NCI-H1694 (cell line): ENCODE measurements at places on chromosomes 1 and 21.

- no peak for DNase-seq
Measured at GRCh38 chr1:17139637-17140036, 20.4 kb upstream of the PADI2 start.

DNA sequence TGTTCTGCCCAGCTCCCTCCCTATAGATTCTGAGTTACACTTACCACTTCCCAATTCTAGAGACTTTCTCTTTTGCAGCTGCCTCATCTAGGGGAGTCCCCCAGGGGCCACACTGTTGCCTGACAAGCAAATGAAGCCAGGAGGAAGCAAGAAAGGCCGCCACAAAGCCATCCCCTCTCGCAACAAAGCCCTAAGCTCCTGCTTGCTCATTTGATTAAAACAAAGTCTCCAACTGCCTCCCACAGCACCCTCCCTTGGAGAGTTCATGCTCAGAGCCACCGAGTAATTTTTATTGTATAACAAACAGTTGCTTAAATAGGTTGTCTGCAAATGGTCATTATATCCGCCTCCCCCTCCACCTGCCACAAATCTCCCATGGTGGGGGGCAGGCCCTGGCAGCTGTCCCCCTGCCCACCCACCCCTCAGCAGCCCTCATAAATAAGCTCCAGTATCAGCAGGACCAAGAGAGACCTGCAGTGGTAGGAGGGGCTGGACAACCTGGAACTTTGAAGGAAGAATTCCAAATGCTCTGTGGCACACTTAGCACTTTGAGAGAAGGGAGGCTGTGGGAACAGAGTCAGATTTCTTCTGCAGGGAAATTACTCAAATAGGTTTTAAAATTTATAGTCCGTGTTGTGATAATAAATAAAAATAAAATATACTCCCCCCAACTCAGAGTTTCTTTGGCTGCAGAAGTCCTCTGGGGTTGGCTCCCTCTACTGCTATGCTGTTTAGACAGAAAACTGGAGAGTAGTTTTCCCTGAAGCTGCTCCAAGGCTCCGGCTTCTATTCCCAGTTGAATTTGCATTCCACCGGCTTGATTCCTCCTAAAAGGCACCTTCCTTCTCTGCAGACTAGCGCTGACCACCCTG is 237.5 kb downstream of the TTLL7 start:
- no peak for DNase-seq

DNA sequence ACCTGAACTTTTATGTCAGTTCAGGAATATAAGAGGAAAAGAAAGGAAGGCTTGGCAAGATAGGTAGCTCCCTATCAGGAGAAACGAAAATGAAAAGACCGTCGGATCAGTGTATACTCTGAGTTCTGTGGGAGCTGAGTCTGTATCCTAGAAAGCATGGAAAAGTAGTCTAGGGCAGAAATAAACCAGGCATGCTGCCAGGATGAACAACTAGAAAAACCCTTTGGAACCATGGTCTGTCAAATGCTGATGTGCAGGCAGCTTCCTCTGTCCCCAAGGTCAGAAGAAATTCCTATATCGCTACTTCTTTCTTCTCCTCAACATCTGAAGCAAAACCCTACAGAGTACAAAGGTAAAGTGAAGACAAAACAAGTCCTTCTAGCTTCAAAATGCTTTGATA is 268.8 kb downstream of the ST6GALNAC3 start:
- DNase-seq, result no peak

GRCh38 chr1:205792961-205793673 is 17.8 kb upstream of the RAB29 start:
- DNase-seq, result no peak

DNA sequence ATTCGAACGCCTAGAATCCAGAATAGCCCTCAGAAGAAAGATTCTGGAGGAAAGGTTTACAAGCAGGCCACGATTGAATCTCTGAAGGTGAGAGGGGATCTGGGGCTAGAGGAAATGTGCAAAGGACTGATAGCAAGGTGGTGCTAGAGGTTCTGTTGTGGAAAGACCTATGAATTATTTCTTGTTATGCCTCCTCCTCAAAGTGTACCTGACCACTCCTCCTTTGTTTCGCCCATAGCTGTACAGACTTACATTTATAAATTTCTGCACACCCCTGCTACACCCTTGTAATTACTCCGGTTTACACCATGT is 986 bp downstream of the TCEANC2 start:
- no peak for DNase-seq

- DNase-seq, result peak; percentile 93
Measured at GRCh38 chr1:116824631-116825206, 70.5 kb downstream of the CD2 start.

DNA sequence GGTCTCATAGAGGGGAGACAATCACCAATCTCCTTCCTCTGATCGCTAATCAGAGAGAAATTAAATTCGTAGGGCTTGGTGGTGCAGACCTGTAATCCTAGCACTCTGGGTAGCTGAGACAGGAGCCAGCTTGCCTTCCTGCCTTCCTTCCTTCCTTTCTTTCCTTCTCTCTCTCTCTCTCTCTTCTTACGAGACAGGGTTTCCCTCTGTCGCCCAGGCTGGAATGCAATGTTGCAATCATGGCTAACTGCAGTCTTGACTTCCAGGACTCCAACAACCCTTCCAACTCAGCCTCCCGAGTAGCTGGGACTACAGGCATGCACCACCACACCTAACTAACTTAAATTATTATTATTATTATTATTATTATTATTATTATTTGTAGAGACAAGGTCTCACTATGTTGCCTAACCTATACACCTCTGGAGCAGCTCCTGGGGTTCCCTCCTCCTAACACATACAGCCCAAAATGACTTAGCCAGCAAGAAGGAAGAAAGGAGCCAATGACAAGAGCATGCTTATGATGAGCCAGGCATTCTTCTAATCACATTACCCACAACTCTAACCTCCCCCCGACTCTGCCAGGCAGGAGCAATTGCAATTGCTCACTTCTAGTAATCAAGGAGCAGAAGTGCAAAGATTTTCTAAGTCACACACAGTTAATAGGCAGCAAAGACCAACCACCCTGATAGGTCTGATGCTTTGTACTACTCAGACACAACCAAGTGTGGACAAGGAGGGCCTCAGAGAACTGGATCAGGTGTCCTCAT is 105.4 kb upstream of the F3 start:
- DNase-seq, result no peak

DNA sequence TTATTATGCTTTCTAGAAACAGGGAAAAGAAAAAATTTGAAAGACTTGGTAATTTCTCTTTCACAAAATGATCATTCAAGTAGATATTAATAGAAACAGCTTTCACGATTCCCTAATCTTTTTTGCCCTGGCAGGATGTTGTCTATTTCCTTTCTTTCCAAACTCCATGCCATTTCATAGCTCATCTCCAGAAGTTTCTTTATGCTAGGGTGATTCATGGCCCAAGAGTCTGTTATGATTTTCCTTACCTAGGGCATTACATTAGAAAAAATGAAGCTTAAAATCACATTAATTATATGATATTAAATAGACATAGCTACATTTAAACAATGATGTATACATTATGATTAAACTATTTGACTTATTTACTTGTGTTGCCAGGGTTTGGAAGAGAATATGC is 762.1 kb downstream of the LTN1 start:
- no peak for DNase-seq

GRCh38 chr1:6969762-6970161 is 184.5 kb downstream of the CAMTA1 start:
- no peak for DNase-seq

DNA sequence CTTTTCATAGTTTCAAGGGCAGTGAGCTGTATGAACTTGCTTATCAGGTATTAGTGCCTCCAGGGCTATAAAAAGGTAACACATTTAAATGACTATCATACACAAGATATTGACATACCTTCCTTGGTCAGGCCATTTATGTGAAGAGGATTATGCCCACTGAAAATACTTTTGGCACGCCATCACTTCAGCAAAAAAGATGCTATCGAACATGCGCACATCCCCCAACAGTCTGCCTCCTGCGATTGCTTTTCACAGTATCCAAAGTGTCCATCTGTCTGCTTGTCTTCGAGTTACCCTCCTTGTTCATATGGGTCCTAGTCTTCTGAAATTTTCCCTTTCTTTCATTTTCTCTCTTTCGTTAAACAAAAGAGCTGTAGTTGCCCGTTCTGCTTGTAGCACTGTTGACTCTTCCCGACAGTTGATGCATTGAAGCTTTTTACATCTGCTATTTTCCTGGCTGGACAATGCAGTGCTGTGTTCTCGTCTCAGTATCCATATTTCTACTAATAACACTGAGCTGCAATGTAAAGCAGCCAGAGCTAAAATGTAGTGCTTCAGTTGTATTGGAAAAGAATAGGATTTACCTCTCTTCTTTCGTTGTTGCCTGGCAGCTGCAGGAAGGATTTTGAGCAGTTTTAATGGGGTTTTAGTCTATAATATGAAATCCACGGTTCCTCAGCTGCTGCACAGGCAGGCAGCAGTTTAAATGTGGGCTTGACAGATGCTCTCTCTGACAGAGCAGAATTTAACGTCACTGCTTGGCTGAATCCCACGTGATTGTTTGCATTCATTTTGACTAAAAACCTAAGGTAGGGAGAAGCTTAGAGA is at the start of gene B3GALT2:
TSS of gene B3GALT2 (minus strand) at position 713 of the 831 bp plus-strand sequence. CDS start 5,051 bp downstream, outside the sequence.
- peak; percentile 94 for DNase-seq

- no peak for DNase-seq
Measured at GRCh38 chr1:89965193-89965768, 29.6 kb upstream of the ZNF326 start.

DNA sequence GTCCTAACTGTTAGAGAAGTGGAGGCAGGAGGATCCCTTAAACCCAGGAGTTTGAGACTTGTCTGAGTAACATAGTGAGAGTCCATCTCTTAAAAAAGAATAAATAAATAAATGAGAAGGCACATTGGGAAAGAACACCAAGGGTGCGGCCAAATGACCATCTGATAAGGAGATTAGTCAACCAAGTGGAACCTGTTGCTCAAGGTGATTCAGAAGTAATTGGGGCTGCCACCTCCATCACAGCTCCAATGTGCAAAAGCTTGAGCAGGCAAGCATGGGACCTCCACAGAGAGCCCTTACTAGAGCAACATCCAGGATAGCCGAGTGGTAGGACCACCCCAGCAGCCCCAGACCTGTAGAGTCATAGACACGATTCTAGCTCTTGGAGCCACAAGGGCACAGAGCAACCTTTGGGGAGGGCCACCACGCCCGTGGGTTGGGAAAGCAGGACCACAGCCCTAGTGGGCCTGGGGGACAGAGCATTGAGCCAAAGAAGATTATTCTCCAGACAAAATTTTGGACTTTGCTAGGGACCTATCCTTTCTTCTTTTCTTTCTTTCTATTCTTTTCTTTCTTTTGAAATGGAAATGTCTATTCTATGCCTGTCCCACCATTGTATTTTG is 40.9 kb downstream of the KCNK1 start:
- no peak for DNase-seq

- no peak for DNase-seq
Measured at GRCh38 chr1:167681451-167682098, 40.2 kb upstream of the MPZL1 start.

GRCh38 chr21:45248893-45249381 is 38.8 kb downstream of the POFUT2 start:
- DNase-seq, result peak; percentile 65

DNA sequence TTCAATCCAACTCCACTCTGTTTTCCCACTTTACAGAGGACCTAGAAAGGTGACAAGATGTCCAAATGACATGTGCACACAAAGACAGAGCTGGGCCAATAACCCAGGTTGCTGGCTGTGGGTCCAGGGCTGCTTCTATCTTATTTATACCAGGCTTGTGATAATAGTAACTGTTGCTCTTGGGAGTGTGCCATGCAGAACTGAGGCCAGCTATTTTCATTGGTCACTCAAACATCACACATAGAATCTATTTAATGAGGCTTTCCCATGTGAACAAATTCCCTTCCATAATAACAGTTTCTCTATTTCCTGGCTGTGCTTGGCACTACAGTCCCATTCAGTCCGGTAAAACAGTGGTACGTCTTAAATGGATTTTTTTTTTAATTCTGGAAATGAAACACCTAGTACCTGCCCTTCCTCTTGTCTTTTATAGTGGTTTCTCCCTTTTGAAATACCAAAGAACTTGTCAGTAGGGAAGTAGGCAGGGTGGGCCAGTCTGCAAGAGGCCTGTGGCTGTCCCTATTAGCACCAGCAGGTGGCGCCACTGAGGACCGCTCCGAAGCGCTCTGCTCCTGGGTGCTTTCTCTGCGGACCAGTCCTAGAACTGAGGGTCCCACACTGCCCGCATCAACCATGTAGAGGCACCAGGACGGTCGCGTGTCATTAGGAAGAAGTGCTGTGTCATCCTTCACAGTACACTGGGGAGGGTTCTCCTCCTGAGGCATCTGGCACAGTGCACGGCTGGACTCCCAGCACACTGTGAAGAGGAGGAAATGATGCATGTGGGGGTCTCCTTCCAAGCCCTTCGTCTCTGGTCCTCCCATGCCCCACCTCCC is 52.1 kb downstream of the GPR161 start:
- DNase-seq, result peak; percentile 12

DNA sequence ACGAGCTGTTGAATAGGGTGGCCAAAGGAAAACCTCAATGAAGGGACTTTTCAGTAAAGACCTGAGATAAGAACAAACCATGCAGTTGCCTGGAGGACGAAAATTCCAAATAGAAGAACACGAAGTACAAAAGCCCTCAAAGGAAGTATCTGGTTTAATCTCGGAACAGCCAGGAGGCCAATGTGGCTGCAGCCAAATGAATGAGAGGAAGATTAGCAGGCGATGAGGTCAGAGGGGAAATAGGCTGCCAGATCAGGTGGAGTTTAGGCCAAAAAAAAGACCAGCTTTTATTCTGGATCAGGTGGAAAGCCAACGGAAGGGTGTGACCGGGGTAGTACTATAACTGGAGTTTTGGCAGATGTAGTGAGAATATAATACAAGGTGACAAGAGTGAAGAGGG is 43.7 kb downstream of the SRSF11 start:
- DNase-seq, result no peak

DNA sequence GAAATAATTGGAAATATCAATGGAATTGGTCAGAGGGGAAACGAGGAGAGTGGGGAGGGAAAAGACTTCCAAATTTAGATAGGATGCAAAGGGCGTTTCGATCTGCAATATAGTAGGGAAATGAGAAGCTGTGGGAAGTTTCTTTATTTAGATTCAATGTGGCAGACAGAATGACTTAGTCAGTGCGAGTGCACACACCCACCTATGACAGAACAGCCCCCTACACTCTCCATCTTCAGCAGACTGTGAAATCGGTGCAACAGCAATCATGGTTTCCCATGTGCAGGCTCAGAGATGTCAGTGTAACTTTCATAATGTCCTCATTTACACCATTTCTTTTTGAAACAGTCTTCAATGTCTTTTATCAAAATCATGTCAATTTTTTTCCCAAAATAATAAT is 46.0 kb downstream of the DIP2A start:
- no peak for DNase-seq

DNA sequence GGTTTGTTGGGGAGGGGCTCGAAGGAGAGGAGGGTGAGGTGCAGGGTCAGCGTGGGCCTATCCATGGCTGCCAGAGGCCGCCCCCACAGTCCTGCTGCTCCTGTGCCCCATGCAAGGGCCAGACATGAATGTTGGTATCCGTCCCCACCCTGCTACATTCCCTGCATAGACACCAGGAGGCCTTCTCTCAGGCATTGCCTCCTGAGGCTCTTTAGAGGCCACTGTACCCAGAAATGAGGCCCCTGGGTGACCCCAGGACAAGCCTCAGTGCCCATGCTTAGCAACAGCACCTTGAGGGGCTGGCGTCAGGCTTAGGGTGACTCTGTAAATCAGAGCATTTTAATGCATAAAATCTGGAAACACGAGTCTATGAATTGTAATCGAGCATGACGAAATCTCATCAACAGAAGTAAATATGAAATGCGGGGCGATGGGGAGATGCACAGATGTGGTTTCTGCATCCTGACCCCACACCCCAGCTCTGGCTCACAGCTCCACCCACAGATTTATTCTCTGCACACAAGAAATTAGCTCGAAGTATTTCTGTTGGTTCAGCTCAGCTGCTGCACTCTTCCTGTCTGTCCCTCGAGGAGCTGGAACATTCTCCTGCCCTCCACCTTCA is 124.0 kb upstream of the CSF3R start:
- no peak for DNase-seq

- DNase-seq, result peak; percentile 24
Measured at GRCh38 chr21:36747815-36748383, 49.0 kb downstream of the SIM2 start.
